ENCODE measurements at places on chromosomes 16 and 17.

GRCh38 chr16:11356573-11357331 is 11.5 kb downstream of the RMI2 start:
- peak; percentile 57 for DNase-seq

DNA sequence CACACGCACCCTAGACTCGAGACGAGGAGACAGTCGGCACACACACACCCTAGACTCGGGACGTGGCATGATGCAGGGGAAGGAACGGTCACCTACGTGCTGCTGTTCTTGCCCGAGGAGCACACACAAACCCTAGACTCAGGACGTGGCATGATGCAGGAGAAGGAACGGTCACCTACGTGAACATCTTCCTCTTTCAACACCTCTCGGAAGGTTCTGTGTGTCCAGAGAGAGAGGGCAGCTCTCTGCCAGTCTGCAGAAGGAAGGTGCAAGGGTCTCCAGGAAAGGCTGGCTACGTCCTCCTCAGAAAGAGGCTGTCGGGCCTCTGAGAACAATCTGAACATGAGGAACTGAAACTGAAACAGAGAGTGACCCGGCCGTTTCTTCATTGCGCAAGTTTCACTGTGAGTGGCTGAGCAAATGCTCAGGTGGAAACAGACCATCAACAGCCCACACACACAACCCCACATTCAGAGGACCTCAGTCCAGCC is 43.4 kb downstream of the ZNF276 start:
- no peak for DNase-seq

DNA sequence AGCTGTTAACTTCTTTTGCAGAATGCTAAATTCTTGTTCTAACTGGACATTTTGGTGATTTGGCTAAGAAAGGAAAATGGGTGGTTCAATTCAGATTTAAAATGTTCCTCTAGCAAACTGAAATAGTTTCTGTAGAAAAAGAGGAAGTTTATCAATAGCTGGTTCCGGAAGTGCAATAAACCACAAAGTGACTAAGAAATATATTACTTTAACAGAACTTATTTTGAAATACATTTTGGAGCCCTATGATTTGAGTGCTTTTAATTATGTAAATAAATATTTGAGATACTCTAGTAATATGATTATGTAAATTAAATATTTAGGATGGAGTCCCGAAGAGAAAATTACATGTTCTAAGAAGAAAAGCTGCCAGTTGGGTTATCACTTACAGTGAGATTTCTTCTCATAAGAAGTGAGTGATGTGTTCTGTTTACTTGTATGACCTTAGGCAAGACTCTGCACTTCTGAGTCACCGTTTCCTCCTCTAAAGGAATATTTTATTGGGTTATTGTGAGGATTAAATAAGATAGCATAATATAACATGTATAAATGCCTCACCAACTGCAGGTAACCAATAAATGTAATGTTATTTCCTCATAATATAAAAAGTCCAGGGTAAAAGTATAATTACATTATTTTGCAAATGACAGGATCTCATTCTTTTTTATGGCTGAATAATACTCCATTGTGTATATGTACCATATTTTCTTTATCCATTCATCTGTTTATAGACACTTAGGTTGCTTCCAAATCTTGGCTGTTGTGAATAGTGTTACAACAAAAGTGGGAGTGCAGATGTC is at the start of gene EVI2B:
Gene EVI2B (minus strand): TSS at position 73 of the 800 bp plus-strand sequence. CDS start 8,445 bp downstream, outside the sequence.
- peak; percentile 45 for DNase-seq

DNA sequence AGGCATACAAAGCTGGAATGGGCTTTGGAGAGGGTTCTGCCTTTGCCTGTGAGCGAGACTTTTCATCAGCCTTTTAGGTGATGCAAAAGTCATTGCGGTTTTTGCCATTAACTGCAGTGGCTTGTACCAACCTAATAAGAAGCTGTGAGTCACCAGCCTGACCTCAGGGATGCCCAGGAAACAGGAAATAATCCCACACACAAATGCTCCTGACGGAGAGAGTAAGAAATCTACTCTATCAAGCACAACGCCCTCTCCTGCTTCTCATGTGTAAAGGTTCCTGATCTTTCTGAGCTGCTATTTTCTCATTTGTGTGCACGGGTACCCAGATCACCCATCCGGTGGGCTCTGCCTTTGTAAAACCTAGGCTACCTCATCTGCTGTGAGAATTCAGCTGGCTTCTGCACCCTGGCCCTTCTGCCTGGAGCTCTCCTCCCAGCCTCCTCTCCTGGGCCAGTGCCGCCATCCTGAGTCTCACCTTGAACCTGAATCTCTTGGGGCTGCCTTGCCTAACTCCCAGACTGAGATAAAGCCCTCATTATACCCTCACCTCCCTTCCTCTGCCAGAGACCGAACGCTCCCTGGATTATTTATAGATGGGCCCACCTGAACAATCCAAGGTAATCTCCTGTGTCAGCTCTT is 299.7 kb downstream of the C16orf95 start:
- peak; percentile 79 for DNase-seq

DNA sequence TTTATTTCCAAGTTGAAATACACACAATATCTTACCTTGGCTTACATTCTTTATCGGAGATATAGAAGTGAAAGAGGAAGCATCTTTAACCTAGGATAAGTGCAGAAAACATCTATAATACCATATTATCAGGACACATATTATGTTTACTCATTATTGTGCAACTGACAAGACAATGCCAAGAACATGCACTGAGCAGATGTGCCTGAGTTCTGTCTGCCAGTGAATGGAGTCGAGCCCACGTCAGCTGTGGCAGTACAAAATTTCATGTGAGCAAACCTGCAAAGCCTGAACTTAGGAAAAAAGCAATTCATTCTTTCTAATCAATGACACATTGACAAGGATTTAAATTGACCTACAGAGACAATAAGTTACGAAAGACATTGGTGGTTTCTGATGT is 154.4 kb downstream of the AXIN2 start:
- DNase-seq: peak; percentile 79

GRCh38 chr17:77887110-77887463 is 71.4 kb upstream of the TNRC6C start:
- DNase-seq: no peak

GRCh38 chr16:1330260-1330914 is 3.1 kb upstream of the BAIAP3 start:
- DNase-seq: no peak

DNA sequence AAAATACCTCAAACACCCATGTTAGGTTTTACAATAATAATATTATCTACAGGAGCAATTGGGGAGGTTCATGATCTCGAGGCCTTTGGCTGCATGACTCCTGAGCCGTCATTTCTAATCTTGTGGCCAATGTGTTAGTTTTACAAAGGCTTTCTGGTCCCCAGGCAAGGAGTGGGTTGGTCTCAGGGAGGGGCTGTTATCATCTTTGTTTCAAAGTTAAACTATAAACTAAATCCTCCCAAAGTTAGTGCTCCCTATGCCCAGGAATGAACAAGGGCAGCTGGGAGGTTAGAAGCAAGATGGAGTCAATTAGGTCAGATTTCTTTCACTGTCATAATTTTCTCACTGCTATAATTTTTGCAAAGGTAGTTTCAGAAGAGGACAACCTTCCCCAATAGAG is 9.1 kb upstream of the CCL5 start:
- DNase-seq: no peak

DNA sequence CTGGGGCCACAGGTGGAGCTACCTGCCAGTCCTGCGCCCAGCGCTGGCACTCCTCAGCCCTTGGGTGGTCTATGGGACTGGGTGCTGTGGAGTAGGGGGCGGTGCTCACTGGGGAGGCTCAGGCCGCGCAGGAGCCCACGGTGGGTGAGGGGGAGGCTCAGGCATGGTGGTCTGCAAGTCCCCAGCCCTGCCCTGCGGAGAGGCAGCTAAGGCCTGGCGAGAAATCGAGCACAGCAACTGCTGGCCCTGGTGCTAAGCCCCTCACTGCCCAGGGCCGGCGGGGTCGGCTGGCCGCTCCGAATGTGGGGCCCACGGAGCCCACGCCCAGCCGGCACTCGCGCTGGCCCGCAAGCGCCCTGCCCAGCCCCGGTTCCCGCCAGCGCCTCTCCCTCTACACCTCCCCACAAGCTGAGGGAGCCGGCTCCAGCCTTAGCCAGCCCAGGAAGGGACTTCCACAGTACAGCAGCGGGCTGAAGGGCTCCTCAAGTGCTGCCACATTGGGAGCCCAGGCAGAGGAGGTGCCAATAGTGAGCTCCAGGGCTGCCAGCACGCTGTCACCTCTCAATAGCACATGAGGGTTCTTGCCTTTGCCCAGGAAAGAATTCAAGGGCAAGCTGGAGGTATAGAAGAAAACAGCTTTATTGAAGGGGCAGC is 11.0 kb upstream of the EEF2KMT start:
- no peak for DNase-seq

GRCh38 chr17:75147878-75148546 is 6.3 kb downstream of the JPT1 start:
- no peak for DNase-seq

DNA sequence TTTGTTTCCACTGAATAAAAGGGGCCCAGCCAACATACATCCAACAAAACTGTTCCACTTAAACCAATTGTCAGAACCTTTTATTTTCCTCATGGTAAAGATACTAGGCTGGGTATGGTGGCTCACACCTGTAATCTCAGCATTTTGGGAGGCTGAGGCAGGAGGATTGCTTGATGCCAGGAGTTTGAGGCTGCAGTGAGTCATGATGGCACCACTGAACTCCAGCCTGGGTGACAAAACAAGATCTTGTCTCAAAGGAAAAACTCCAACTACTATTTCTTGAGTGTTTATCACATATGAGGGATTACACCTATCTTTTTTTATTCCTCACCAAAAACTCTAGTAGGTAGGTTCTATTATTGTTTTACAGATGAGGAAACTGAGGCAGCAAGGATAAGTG is 4.7 kb upstream of the PSMC5 start:
- DNase-seq: no peak

DNA sequence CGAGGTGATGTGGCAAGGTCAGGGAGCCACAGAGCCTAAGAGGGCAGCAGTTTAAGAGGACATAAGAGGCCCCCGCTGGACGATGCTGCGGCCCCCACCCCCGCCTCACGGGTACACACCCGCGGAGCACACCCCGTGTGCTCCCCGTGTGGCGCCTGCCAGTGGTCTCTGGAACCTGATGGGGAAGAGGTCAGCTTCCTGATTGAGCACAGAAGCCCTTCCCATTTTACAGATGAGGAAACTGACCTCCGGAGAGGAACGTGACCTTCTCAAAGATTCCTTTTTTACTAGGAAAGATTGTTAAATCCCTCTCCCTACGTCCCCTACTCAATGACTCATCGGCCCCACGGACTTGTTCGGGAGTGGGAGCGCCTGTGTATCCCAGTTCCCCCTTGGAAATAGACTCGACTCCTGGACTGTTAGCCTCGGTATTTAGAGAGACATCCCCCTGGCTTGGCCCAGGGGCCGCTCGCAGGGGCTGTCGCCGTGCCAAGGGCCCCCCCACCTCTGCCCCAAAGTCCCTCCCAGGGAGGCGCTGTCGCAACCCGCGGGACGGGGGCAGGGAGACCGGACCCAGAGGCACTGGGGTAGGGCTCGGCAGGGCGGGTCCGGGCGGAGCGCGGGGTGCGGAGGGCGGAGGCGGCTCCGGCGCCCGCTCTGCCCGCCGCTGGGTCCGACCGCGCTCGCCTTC is at the start of gene ABCC3:
Gene ABCC3 (plus strand): TSS at position 658 of the 691 bp plus-strand sequence. CDS start 56 bp downstream, outside the sequence.
- peak; percentile 56 for DNase-seq

- no peak for DNase-seq
Observed at GRCh38 chr17:36494674-36495073, 8.2 kb downstream of the ZNHIT3 start.

- DNase-seq: no peak
Observed at GRCh38 chr17:53819956-53820355, 2.8 kb upstream of the KIF2B start.

DNA sequence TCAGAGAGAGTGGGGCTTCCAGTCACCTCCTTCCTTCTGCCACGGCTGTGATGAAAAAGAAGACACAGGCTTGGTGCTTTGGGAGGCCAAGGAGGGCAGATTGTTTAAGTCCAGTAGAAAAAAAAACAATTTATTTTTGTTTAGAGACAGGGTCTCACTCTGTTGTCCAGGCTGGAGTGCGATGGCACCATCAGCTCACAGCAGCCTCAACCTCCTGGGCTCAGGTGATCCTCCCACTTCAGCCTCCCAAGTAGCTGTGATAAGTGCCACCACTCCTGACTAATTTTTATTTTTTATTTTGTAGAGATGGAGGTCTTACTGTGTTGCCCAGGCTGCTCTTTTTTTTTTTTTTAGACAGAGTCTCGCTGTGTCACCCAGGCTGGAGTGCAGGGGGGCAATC is 2.7 kb upstream of the MVD start:
- no peak for DNase-seq

GRCh38 chr17:6356562-6356961 is 78.4 kb downstream of the AIPL1 start:
- no peak for DNase-seq

- DNase-seq: no peak
Observed at GRCh38 chr16:10983159-10983558, 38.8 kb downstream of the CLEC16A start.

DNA sequence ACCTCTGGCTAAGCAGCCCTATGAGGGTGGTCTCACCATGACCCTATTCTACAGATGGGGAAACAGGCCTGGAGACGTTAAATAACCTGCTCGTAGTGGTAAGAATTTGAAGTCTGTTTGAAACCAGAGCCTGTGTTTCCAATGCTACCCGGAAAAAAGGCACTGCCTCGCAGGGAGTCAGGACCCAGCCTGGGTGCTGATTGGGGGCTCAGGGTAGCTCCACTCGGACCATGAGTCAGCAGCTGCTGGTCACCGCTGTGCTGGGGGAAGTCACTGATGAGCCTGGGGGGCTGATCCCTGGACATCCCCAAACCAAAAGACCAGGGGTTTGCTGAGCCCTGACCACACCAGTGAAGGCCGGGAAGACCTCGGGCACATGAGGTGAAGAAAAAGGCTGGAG is 9.4 kb upstream of the PLD6 start:
- DNase-seq: no peak

DNA sequence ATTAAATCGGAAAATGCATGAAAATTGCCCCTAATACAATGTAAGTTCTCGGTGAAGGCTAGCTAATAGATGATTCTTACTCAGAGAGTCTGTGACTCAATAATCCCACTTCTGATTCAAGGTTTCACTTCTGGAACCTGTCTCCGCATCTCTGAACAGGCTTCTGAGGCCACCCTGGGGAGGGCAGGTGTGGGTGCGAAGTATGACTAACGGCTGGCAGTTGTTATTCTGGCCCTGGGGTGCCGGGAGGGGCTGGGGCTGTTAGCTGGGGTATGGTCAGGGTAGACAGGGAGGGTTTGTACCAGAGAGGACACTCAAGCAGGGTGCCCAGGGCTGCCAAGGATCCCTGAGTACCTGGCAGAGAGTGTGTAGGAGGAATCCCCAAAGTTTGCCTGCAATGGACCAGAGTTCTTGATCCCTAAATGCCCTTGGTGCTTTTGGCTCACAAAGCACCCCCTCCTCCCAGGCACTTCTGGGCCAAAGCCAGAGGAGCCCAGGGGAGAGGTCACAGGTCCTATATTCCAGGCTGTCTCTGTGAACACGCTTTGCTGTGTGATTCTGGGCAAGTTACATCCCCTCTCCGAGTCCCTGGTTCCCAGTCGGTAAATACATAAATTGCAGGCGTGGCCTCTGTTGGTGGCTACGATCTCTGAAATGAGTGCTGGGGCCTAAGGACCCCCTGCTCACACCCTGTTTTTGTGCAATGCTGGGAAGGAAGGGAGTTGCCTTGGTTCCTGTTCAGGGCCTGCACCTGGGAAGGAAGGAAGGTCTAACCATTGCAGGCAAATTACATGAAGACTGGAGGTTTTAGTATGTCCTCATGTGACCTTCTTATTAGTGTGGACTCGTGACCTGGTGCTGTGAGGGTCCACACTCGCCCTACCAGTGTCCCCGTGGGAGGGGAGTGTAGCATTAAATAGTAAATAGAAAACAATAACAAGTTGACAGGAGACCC is 49.9 kb upstream of the CPNE2 start:
- DNase-seq: no peak

Data from AG10803 (cell line).